ENCODE measurements at places on chromosomes 16 and 17.

GRCh38 chr17:62703261-62703775 lies 75.8 kb downstream of the MRC2 start:
- no peak for DNase-seq

DNA sequence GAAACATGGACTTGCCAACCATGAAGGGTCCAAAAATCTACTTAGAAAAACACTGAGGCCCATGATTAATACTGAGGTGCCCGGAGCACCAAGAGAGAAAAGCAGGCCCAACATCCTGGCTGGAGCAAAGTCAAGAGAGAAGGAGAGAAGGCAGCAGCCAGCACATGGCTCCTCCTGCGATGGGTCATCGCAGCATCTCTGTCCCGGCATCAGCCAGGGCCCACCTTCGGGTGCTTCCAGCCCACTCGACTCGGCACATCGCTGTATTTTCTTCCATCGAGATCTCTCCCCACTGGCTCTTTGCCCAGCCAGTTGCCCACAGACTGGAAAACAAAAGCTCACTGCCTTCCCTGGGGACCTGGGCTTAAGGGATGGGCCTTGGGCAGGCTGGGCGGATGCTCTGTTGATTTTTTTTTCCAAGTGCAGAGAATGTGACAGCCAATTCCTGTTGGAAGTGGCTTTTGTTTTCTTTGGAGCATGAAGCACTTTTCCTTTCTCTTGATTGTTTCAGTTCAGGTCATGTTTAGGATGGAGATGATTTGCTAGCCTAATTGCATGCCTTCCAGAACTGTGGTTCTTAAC lies 58.1 kb downstream of the CYB5B start:
- peak; percentile 23 for DNase-seq

DNA sequence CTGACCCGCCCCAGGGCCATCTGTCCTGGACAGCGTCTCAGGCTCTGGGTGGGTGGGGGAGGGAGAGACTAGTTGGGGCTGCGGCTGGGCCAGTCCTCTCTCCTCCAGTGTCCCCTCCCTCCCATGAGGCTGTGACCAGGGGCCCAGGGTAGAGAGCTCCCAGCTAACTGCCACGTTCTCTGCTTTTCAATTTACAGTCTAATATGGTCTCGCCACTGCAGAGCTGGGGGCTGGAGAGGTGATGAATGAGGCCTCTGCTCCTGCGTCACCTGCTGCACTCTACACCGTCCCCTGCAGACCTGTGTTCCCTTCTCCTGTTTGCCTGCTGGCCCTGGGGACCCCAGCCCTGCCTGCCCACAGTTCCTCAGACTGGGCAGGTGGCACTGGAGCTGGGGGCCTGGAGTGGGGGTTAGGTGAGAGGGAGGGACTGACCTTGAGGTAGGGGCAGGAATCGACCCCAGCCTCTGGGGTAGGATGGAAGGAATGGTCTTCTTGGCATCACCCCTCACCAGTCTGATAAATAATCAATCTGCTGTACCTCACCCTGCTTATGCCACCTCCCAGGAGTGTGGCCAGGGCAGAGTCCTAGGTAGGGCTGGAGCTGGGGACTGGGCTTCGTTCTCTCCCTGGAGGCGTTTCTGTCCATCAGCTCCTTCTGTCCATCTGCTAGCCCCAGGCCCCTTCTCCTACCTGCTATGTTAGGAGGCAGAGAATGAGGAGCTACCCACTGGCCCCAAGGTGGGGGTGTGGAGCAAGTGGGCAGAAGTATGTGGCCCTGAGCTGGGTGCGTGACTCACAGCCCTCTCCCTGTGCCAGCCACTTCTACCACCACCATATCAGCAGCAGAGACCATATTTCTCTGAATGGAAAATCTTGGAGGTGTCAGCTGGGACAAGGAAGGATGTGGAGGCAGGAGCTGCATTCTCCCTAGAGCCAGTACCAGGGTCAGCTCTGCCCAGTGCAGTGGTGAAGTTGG lies 12.9 kb downstream of the SEZ6 start:
- no peak for DNase-seq

DNA sequence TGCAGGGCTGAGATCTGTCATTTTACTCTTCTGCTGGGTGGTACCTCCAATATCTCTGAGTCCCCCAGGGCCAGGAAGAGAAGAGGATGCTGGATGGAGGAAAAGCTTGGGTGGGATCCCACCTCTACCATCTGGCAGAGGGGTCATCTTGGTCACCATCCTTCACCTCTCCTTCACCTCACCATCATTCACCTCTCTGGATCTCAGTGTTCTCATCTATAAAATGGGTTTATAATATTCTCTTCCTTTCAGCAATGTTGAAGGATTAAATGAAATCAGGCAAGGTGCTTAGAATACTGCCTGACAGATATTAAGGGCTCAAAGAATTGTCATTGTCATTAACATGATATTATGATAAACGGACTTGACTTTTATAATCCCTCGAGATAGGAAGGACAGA lies 195.8 kb downstream of the SNX29 start:
- DNase-seq: no peak

GRCh38 chr17:29039764-29040598 lies 3.0 kb upstream of the PIPOX start:
- DNase-seq: no peak

DNA sequence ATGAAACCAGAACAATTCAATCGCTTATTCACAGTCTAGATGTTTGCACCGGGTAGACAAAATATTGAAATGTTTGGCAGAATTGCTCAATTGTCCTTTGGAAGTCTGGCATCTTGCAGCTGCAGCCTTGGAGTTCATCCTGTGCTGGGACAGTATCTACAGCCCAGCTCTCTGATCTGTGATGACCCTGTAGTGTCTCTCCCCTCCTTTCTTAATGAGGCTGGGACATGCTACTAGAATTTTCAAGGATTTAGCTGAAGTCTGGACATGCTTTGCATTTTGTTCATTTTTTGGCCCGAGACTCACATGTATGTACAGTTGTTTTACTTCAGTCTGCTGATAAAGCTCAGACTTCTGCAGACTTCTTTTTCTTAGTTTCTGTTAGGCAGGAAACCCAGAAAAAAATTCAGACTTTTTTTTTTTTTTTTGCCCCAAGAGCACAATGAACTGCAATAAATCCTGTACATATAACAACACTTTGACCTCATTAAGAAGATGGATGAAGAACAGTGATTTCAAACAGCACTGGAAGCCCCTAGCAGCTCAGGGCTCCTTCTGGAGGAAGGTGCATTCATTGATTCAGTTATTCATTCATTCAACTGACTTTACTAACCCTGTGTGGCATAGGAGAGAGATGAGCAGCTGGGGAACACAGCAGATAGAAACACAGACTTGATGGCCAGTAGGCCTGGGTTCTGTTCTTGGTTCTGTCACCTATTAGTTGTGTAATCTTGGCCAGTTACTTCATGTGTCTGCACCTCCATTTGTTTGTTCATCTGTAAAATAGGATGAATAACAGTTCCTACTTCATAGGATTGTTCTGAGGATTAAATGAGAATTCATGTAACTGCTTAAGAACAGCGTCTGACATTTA lies 210.0 kb downstream of the MAP2K4 start:
- DNase-seq: no peak

DNA sequence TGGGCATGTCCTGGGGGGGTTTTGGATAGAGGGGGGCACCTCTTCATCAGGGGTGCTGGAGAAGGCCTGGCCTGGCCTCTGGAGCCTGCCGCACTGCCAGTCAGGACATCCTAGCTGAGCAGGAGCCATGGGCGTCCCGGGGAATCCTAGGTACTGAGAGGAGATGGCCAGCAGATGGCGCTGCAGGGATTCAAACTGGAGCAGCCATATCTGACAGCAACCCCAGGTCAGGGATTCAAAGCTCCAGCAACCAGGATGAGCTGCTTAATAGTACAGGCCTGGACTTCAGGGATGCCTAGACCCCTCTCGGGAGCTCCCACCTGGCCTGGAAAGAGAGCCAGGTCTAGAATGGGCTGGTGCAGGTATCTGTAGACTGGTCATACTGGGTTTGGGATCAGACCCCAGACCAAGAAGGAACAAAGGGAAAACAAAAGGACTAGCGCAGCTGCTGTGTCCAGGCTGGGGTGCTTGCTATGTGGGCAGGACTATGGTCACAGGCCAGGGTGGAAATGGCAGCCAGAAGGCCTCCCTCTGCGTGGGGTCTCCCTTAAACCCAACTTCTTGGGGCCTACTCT lies 306.9 kb upstream of the RBFOX1 start:
- DNase-seq: peak; percentile 72

GRCh38 chr17:70074236-70074830 lies 692 bp upstream of the KCNJ16 start:
- DNase-seq: no peak

- peak; percentile 84 for DNase-seq
Measured at GRCh38 chr17:34252444-34253138, 2.5 kb upstream of the CCL2 start.

- DNase-seq: no peak
Measured at GRCh38 chr17:79473876-79474440, 136.9 kb downstream of the RBFOX3 start.

DNA sequence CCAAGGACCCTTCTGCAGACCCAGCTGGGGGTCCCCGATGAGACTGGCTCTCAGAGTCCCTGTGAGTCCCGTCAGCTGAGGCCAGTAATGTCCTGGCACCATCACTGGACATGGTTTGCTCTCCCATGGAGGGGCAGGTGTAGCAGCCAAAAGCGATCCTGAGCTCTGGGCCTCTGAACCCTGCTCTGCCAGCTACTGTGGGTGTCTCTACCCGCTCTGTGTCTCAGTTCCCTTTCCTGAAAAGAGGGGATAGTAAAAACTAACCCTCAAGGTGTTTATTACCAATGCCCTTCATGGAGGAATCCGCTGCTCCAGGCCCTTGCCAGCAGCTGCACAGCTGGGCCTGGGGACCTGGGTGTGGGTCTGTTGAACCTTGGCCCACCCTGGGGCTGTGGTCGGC lies 8.8 kb downstream of the TUBB3 start:
- DNase-seq: no peak

DNA sequence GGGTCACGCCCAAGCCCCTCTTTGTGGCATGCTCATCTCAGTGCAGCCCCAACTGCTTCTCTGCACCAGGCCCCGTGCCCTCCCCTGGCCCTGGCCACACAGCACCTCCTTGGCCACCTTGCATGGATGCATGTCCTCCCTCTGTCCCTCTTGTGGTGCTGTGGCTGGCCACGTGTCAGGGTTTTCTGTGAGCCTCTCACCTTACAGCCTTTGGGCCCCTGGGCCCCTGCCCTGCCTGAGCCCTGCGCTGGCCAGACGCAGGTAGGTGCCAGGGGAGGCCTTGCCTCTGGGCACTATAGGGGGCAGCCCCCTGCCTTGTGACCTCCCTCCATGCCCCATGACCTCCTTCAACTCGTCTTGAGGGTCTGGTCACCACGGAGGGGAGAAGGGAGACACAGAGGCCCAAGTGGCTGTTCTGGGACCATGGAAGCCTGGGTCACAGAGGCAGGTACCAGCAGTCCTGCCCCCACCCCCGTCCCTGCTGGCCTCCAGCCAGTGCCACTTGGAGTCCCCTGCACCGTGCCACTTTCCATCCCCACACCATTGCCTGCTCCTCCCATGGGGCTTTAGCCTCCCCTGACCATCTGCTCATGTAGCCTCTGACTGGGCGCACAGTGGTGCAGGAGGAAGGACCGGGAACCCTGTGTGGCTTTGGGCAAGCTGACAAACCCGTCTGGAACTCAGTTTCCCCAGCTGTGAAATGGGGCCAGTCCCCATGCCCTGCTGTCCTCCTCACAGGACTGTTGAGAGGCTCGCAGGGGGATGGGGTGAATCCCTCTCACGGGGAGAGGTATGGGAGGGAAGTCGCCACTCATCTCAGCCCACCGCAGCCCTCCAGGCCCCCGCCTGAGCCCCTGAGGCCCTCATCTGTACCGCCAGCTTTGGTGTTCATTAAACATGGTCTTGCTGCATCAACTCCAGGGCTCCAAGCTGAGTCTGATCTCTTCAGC lies 11.5 kb upstream of the ATP6V0C start:
- no peak for DNase-seq

DNA sequence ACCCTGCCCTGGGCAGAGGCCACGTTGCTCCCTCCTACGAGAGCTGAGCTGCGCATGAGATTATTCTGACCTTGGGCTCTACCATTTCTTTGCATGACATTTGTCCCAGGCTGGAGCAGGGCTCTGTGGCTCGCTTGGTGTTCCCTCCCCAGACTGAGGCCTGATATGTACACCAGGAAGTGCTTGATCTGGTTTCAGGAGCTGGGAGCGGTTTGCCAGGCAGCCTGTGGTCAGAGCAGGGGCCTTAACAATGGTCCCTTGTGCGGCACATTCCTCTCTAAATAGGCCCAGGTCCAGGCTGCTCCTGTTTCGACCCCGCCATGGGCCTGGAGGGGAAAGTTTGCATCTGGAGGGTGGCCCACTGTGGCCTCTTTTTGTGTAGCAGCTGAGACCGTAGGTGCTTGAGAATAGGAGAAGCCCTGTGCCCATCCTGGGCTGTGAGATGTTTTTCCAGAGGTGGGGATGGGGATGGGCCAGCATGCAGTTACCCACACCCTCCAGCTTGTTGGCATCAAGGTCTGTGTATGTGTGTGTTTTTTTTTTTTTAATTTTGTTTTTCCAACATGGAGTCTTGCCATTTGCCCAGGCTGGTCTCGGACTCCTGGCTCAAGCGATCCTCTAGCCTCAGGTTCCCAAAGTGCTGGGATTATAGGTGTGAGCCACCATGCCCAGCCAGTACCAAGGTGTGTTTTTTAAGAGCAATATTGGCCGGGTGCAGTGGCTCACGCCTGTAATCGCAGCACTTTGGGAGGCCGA lies 253.9 kb downstream of the SEC14L1 start:
- DNase-seq: no peak

DNA sequence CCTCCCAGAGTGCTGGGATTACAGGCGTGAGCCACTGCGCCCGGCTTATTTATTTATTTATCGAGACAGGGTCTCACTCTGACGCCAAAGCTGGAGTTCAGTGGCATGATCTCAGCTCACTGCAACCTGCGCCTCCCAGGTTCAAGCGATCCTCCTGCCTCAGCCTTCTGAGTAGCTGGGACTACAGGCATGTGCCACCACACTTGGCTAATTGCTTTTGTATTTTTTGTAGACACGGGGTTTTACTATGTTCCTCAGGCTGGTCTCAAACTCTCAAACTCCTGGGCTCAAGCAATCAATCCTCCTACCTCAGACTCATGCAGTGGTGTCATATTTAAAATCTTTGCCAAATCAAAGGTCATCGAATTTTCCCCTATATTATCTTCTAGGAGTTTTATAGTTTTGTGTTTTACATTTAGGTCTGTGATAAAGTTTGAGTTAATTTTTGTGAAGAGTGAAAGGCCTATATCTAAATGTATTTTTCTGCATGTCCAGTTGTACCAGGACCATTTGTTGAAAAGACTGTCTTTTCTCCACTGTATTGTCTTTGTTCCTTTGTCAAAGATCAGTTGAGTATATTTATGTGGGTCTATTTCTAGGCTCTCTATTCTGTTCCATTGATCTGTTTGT lies 47.1 kb downstream of the NACA2 start:
- DNase-seq: no peak
